ENCODE measurements at places on chromosomes 7 and 10.

- DNase-seq: no peak
Measured at GRCh38 chr10:88082806-88083596, 219.6 kb downstream of the PTEN start.

- no peak for DNase-seq
Measured at GRCh38 chr7:134562136-134562535, 13.2 kb downstream of the AKR1B15 start.

DNA sequence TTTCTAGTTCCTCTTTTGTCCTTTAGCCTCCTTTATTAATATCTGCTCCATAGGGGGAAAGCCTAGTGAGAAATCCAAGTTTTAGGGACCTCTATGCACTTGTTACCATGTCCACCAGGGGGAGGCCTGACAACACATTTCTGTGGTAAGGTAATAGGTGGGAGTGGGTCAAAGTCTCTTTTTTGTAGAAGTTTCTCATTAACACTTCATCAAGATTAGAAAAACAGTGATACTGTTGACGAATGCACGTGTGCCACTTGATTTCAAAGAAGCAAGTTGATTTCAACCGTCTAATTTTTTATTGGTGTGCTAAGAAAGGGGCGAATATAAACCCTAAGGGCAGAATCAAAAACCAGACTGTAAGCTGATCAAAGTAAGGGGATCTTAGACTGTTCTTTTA is 30.6 kb downstream of the CISD1 start:
- peak; percentile 69 for DNase-seq

- DNase-seq: no peak
Measured at GRCh38 chr10:102904346-102904745, 13.7 kb upstream of the CNNM2 start.

- DNase-seq: no peak
Measured at GRCh38 chr7:129739427-129739826, 127.9 kb downstream of the NRF1 start.

Measured in stimulated activated CD8-positive, alpha-beta memory T cell treated with anti-CD3 and anti-CD28 coated beads, Interleukin-4, amount 100 ng/mL, for 48 hours (primary cell).